ENCODE measurements at places on chromosomes 16 and 17.

DNA sequence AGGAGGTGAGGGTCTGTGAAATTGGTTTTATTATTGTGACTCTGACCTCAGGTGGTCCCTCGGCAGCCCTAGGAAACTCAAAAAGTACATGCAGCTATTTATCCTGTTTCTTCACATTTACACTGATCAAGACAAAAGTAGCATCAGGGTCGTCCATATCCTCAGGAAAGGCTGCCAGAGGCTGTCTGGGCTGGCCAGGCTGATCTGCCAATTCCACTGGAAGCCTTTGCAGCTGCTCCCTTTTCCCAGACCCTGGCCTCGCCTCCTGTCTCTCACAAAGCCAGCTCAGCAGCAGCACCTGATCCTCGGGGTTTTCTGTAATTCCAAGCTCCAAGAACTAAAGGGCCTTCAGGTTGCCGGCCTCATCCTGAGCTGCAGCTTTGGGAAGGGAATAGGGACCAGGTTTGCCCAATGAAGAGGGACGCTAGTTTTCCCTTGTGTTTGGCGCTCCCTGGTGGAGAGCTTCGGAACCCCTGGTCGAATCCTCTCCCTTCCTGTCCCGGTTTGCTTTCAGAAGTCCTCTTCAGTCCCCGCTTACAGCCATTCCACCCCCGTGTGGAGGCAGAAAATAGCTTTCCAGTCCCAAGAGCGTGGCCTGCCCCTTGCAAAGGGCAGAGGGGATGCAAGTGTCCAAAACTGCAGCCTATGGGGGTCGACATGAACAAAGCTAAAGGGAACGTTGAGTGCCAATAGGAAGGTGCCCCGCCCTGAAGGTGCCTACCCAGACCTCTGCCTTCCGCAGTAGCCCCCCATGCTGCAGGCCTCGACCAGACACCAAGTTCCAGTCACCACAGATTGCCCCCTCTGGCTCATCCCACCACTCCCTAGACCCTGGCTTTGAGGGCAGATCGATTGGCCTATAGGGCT lies 13.4 kb downstream of the MFSD6L start:
- DNase-seq: peak; percentile 47

- DNase-seq: no peak
Measured at GRCh38 chr16:74760007-74760767, 14.4 kb downstream of the FA2H start.

DNA sequence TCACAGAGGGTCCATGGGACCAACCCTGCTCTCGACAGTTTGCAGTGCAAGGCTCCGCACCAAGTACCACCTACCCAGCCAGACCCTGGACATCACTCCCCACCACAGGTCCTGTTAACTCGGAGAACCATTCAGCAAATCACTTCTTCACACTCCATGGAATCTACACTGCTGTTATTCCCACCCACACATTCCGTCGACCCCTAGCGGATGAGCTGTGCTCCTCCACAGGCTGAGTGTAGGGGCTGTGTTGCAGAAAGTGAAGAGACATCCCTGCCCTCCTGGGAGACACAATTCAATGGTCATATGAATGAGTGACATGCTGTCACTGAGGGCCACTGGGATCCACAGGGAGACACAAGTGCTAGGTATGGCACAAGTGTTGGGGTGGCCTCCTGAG lies 27.5 kb downstream of the MPG start:
- no peak for DNase-seq

DNA sequence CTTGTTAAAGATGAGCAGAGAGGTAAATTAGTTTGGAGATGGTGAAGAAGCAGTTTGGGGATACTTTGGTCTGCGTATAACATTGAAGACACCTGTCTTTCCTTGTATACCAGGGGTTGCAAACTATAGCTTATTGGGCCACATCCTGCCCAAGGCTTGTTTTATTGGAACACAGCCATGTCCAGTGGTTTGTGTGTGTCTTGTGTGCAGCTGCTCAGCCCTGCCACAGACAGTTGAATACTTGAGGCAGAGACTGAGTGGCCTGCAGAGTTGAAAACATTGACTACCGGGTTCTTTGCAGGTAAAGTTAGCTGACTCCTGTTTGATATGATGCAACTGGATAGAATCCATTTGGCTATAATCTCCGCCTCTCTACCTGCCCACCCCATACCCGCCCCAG lies 224.4 kb downstream of the PRKCA start:
- DNase-seq: no peak

- no peak for DNase-seq
Measured at GRCh38 chr16:11674818-11675560, 6.7 kb downstream of the SNN start.

DNA sequence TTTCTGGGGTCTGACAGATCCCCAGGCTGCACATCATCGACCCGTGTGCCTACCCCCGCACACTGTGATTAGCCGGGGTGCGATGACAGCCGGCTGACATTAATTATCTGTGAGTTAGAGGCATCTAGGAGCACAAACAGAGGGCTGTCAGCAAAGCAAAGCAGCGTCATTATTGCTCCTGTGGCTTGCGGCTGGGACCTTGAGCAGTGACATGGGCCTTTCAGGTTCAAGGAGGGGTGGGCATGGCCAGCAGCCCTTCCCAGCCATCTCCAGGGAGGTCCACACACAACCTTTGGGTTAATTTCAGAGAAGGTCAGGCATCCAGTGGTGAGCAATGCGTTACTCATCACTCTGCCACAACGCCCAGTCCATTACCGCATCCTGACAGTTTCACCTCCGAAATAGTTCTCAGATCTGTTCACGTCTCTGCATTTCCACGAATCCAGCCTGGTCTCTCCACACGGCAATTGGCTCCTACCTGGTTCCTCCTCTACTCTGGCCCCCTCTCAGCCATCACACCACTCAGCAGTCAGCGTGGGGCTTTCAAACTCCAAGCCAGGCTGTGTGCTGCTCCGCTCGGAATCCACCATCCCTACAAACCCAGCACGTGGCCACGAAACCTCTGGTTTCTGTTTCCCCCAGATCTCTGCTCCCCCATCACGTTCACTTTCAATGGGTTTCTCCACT lies 249.7 kb upstream of the C16orf82 start:
- no peak for DNase-seq

DNA sequence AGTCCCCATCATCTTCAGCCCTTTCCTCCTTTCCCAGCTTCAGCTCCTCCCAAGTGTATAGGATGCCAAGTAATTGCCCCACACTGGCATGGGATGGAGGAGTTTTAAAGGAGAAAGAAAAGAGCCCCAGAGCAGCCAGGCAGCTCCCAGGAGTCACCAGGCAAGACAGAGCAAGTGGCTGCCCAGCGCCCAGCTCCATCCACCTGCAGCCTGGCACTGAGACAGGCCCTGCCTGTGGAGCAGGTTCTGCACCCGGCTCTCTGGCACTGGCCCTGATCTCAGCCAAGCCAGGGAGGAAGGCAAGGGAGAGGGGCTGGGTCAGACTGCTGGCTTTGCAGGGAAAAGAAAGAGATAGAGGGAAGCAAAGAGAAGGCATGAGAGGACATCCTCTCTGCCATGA lies 21.7 kb downstream of the FOXN1 start:
- no peak for DNase-seq

DNA sequence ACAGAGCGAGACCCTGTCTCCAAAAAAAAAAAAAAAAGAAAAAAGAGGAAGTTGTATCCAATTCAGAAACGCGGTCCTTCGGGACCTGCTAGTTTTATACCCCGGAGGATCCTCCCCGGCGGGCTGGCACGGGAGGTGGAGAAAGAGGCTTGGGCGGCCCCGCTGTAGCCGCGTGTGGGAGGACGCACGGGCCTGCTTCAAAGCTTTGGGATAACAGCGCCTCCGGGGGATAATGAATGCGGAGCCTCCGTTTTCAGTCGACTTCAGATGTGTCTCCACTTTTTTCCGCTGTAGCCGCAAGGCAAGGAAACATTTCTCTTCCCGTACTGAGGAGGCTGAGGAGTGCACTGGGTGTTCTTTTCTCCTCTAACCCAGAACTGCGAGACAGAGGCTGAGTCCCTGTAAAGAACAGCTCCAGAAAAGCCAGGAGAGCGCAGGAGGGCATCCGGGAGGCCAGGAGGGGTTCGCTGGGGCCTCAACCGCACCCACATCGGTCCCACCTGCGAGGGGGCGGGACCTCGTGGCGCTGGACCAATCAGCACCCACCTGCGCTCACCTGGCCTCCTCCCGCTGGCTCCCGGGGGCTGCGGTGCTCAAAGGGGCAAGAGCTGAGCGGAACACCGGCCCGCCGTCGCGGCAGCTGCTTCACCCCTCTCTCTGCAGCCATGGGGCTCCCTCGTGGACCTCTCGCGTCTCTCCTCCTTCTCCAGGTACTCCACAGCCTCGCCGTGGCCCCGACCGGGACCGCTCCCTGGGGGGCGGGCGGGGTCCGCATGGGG lies at the start of gene CDH3:
TSS of gene CDH3 (plus strand) at position 596 of the 779 bp plus-strand sequence. CDS start at position 666, 70 bp downstream.
- DNase-seq: peak; percentile 11

GRCh38 chr17:66347661-66348514 lies 45.5 kb downstream of the PRKCA start:
- DNase-seq: no peak

- DNase-seq: peak; percentile 11
Measured at GRCh38 chr16:82936941-82937551, 310.3 kb downstream of the CDH13 start.

DNA sequence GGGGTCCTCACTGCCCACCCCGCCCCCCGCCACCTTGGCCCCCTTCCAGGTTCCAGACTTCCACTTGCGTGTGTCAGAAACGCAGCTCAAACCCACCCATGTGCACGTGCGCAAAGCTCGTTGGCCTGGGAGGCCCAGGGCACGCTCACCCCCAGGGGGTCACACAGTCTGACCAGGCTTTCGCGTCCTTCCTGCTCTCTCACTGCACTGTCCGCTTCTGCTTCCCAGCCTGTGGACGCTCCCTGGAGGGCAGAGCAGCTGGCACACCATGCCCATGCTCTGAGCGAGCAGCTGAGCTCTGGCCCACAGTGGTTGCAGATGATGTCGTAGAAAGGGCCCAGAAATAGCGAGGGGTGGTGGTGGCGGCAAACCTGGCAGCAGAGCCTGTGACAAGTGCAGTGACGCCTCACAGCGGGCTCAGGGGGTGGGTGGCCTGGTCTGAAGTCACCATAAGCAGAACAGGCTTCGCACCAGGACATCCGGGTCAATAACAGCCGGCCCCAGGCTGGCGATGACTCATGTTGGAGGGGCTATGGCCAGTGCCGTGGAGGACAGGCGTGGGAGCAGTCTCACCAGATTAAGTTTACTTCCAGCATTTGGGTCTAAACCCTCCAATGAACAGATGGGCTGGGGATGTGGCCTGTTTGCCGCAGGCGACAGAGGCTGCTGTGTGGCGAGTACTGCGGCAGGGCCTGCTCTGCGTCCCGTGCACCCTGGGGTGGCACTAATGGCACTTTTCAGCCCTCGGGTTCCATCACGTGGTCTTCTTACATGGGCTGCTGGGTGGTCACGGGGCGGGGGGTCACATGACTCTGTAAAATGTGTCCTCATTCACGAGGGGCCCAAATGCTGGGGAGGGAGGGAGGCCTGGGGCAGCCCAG lies 49.0 kb downstream of the NT5M start:
- DNase-seq: no peak

GRCh38 chr17:58513965-58514769 lies at the start of gene MTMR4:
MTMR4 (minus strand) TSS chr17:58514638; CDS start chr17:58514407, 231 bp downstream.
- DNase-seq: peak; percentile 68

- peak; percentile 75 for DNase-seq
Measured at GRCh38 chr17:42798383-42799380, at the start of the genes CNTD1 and COA3. CNTD1 (plus strand) TSS chr17:42798861; CDS start chr17:42799068, 207 bp downstream. COA3 (minus strand) TSS chr17:42798704; CDS start chr17:42798681, 23 bp downstream.

DNA sequence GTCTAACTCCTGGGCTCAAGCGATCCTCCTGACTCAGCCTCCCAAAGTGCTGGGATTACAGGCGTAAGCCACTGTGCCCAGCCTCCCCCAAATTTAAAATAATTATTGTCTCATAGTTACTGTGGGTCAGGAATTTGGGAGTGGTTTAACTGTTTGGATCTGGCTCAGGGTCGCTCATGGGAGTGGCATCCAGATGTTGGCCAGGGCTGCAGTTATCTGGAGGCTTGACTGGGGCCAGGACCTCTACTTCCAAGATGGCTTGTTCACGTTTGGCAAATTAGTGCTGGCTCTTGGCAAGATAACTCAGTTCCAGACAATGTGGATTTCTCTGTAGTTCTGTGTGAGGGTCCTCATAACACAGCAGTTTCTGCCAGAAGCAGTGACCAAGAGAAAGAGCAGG lies 8.0 kb downstream of the TEN1 start:
- DNase-seq: no peak

GRCh38 chr17:57823469-57824401 lies 26.1 kb downstream of the MRPS23 start:
- no peak for DNase-seq

- no peak for DNase-seq
Measured at GRCh38 chr16:66036793-66037715, 329.4 kb upstream of the CDH5 start.

DNA sequence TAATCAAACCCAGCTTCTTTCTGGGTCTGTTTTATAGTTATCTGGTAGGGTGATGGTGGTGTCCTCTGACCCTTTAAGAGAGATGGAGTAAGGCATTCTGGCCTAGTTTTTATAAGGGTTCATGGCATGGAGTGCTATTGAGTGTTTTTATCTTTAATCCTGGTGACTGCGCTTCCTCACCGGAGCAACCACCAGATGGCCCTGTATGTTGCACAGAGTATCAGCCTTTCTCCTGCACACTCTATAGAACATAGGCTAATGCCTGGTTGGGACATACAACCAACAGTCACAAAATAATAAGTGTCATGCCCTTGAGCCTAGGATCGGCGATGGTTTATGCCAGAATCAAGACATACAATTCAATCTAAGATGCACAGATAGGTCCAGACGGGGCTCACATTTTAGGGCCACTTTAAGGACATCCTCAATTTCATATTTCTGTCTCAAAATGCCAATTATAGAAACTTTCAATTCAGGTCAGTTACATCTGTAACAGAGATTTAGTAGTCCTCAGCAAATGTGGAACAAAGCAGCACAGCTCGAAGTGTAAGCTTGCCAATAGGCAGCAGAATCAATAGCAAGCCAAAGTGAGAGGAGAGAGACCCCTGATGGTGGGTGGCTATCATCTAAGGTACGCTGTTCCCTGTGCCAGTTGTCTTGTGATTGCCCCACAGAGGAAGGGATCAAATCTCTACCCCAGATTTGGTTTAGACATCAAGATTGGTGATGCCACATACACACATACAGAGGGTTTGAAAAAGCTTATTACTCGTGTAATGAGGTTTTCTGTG lies 37.2 kb upstream of the HOXB9 start:
- no peak for DNase-seq

DNA sequence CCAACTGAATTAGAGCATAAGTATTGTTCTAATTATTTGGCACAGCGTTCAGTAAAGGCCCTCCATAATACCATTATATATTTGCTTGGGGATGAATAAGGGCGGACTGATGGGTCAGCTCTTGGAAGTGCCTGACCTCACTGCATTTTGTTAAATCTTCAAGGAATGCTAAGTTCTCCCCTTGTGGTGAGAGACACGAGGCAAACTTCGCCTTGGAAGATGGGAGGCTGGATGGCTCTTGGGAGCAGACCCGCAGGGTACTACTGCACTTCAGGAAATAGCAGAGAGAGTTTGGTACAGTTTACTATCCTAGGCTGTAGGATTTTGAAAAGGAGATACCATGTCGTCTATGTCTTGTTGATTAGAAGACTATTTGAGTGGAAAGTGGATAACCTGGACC lies 87.0 kb upstream of the RPRML start:
- DNase-seq: no peak

GRCh38 chr17:82400206-82400605 lies 17.9 kb upstream of the HEXD start:
- no peak for DNase-seq
